ENCODE measurements at places on chromosomes 5 and 9.

DNA sequence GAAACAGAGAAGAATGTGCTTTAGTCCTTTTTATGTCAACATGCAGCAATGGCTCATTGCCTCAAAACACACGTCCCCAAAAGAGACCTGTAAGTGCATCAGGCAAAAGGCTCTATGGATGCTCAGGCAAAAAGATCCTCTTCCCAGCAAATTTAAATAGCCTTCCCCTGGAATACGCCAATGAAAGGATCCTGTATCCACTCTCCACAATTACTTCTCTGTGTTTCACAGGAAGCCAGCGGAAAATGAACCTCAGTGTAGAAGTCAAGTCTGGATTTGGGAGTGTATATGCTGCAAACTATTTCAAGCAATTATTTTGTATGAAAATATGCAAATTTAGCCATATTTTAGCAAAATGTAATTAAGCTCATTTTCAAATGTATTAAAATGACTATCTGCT lies 217.9 kb downstream of the EPB41L4A start:
- no peak for DNase-seq

DNA sequence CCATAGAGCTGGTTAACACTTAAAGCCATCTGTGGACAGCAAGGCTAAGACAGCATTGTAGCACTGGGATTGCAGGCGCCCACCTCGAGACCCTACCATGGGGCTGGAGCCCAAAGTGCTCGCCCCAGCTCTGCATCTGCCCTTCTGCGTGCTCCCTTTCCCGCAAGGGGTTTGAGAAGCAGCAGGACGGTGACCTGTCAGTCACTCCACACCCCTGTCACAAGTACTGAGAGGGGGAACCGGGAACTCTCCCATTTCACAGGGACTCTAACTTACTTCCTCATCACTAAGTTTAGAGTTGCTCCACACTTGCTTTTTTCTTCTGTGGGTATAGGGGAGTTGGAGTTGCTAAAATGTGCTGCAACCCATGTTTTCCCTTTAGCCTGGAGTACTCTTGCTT lies 273.2 kb downstream of the SMARCA2 start:
- DNase-seq = no peak

- DNase-seq = no peak
These were observed 62.0 kb upstream of the GLRX start for GRCh38 chr5:95884511-95884910.

- no peak for DNase-seq
These were observed 85.1 kb upstream of the IL12B start for GRCh38 chr5:159415301-159415937.

DNA sequence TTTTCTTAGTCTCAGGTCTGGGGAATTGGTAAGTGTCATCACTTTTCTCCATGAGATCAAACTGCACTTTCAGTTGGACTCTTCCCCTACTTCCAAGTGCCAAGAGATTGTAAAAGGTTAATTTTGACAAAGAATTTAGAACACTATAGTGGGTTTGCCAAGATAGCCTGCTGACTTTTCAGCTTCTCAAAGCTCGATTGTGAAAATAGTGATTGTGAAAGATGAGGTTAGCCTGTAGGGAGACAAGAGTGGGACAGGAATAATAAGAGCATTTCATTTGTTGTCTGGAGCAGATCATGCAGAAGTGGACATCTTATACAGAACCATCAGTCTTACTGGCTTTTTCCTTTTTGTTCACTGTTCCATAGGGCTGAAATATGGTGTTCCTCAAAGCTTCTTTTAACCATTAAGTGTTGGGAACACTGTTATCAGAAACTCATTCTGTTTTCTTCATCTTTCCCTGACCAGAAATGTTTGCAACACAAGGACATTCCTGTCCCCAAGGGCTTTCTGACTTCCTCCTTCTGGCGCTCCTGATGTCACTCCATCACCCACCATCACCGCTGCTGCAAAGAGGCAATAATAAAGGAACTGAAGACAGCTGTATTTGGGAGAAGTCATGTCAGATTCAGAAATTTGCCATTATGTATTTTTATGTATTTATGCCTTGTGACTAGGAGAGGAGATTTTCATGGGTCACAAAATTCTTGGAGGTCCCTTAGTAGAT lies 11.6 kb upstream of the SPTAN1 start:
- no peak for DNase-seq

DNA sequence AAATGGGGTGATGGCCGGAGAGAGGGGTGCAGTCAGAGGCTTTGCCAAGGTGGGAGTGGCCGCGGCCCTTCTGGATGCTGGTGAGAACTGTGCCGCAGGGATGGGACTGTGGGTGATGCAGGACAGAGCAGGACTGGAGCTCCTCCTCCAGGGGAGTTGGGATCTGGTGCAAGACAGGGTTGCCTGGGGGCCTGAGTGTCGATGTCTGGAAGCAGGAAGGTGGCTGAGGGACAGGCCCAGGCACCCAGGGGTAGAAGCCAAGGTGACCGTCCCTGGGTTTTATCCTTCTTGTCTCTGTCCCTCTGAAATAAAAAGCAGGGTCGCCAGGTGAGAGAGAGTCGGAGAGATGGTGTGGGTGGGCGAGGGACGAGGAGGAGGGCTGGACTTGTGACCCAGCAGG lies 89.1 kb upstream of the IER5L start:
- DNase-seq = no peak

DNA sequence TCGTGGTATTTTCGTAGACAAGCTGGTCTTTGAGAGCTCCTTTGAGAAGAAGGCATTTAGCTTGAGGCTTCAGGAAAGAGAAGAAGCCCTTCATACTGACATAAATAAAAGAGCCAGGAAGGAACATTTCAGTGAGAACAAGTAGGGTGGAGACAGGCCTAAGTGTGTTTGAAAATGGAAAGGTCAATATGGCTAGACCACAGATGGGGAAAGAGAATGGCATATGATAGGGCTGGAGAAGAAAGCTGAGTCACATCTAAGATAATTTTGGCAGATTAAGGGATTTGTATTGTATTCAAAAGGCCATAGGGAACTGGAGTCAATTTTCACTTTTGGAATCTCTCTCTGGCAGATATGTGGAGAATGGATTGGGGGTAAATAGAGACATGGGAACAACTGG lies 374.9 kb downstream of the TMEM38B start:
- no peak for DNase-seq

DNA sequence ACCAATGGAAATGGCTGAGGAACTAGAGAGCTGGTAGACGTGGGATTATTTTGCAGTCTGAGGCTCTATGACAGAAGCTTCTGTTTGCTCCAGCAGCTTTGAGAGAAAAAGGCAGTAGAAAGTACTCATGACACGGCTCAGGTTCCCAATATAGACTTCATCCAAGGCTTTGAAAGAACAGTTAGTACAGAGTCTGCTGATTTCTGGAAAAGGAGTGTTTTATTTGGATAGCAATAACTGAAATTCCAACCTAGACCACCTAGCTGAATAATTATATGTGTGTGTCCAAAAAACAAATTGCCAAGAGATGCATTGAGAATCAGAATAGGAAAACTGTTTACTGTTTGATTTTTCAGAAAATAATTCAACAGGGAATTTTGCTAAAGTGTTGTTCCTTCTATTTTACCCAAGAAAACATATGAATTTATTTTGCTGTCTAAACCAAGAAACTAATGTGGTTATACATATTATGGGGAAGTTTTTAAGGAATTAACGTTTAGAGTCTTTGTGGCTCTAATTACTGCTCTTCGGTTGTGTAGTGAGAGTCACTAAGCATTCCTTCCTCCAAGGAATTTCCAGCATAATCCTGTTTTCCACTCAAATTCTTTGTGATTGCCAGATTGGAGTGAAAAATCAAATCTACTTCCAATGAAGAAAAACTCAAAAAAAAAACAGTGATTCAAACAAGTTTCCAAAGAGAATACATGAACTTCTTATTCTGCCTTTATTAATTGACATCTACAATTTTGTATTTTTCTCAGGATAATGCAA lies 18.1 kb upstream of the MTX3 start:
- DNase-seq = no peak

DNA sequence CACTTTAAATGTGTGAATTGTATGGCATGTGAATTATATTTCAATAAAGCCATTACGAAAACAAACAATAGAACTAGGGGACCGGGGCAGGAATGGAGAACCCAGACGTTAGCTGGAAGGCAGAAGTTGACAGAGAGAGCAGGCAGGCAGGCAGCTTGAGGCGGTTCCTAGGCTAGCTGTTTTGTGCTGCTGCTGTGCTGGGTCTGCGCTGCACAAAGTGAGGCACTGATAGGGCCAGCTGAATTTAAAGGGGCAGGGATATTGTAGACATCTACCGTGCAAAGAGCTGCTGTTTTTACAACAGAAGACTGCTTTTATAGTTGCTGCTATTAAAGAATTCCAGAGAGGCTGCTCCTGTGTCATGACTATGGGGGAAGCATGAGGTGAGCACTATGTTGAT lies 21.6 kb upstream of the MIER3 start:
- DNase-seq = no peak

- no peak for DNase-seq
These were observed 146.6 kb upstream of the SLC24A2 start for GRCh38 chr9:19935422-19935821.

GRCh38 chr9:126363847-126364671 lies 37.4 kb downstream of the MVB12B start:
- DNase-seq = no peak

DNA sequence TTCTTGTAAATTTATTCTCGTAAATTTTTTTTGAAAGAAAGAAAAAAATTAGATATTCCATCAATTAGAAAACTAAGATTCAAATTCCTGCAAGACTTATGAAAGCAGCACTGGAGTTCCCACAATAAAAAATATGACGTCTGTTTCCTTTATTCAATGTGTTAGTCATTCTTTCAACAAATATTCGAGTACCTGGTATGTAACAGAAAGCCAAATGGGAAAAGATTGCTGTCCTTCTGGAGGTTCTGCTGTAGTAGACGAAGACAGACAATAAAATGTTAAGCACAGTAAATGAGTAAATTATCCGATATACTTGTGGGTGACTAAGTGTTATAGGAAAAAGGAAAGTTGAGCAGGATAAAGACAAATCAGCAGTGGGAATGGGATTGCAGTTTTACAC lies 92.2 kb downstream of the ADAMTSL1 start:
- DNase-seq = peak; percentile 87

DNA sequence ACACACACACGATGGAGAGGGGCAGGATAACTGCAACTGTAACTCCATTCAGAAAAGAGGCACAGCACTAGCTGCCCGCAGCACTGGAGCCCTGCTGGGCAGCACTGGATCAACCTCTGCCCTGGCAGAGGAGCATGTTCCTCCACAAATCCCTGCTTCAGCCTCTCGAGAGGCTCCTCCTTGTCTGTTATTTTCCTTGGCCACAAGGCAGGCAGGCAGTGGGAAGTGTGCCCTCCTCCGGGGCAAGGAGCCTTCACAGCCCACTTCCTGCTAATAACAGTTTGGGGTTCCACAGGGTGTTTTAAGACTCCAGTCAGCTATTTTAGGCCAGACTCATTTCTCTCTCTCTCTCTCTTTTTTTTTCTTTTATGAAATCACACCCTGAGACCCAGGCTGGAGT lies 11.8 kb downstream of the FXN start:
- DNase-seq = no peak

GRCh38 chr5:38921174-38921573 lies 75.4 kb downstream of the OSMR start:
- DNase-seq = no peak

- no peak for DNase-seq
These were observed 274.2 kb downstream of the CRB2 start for GRCh38 chr9:123630233-123630632.

GRCh38 chr9:88995200-88995577 lies 3.9 kb downstream of the S1PR3 start:
- no peak for DNase-seq

- DNase-seq = no peak
These were observed 104.4 kb downstream of the ACTL7B start for GRCh38 chr9:108751369-108751768.

DNA sequence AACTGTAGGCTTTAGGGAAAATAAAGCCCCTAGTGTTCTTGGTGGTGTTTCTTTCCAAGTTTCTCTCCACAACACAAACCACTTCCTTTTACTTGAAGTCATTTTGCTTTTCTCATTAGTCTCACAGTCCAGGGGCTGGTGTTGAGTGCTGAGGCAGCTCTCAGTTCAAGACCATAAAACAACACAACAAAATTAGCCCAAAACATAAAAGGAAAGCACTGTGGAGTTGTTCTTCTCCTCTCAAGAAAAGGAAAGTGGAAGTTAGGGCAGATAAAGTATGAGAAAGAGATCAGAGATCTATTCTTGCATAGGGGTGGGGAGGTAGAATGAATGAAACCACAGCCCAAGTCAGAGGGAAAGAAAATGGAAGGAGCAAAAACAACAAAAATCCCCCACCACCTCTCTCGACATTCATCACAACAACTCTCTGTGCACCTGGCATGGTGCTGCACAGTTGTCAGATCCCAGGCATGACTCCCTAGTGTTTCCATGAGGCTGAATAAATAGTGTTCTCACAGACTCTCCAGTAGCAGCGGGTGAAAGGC lies 569.9 kb downstream of the RAB3C start:
- no peak for DNase-seq

- no peak for DNase-seq
These were observed 51.7 kb downstream of the ERGIC1 start for GRCh38 chr5:172885597-172886340.

DNA sequence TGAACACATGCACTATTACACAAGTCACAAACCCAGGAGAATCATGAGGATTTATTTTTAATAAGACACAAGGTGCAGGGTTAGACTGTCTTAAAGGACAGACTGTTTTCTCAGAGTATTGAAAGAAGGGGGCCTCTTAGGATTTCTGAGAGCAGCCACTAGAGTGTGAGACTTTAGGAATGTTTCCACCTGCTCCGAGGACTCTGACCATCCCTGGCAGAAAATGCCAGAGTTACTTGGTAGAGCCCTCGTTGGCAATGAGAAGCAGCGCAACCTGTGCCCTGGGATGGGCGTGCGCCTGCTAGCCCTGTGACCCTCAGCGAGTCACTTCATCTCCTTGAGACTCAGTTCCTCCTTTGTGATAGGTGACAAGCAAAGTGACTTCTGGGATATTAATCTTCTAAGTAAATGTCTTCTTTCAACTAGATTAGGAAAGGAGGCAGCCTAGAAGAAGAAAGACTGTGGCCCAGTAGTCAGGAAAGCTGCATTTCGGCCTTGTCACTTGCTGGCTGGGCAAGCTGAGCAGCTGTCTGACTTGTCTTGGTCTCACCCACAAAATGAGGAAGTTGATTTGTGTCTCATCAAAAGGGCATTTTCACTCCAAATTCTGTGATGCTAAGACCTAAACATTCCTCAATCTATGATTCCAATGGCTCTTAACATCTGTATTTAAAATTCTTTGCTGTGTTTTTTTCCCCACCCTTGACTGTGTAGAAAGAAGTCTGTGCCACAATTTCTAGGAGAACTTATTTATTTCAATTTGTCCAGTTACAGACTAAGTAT lies 60.5 kb downstream of the PTCD2 start:
- no peak for DNase-seq

- DNase-seq = no peak
These were observed 4.5 kb downstream of the MAPK9 start for GRCh38 chr5:180287404-180287803.

Data from AG09309 (cell line).